ENCODE measurements at places on chromosomes 4 and X.

DNA sequence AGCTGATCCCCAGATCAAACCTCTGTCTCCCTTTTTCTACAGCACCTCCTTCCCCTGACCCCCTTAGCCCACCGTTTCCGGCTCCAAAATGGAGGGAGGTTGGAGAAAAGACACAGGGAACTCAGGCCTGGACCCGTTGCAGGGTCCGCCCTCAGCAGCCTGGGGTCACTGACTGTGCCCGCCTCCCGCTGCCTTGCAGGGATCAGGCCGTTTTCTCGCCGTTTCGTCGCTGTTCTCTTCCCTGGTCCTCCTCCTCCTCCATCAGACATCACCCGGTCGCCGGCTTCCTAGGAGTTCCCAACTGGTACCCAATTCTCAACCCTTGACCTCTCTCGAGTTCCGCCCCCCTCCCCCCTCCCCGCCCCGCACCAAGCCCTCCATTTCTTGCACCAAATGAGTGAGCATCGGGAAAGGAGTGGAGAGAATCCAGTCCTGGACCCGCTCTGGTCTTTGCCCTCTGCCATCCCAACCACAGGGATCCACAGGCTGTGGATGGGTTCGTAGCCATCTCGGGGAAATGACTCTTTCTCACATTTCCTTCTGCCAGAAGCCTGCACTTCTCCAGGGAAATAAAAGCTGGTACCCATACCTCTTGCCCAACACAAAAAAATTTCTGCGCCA is 493 bp downstream of the TCEAL5 start:
- DNase-seq = peak; percentile 28

GRCh38 chrX:19739683-19740082 is 147.7 kb downstream of the SH3KBP1 start:
- peak; percentile 66 for DNase-seq

GRCh38 chrX:56751071-56751470 is 22.0 kb downstream of the NBDY start:
- no peak for DNase-seq

DNA sequence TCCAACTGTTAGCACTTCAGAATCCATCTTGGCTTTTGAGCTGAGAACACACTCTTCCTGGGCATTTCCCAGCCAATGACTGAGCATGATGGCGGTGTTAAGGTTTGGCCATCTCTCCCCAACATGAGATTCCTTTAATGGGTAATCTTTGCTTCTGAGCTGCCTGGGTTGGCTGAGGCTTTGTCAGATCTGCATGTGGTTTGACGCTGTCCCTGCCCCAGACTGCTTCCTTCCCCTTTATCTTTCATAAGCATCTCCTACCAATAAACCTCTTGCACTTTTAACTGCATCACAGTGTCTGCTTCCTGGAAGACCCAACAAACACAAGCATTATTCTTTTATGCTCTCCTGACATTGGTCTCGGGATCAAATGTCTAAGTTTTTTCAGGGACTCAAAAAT is 31.5 kb upstream of the DIPK2B start:
- no peak for DNase-seq

- no peak for DNase-seq
Measured at GRCh38 chr4:146840731-146841130, 104.9 kb downstream of the TTC29 start.

DNA sequence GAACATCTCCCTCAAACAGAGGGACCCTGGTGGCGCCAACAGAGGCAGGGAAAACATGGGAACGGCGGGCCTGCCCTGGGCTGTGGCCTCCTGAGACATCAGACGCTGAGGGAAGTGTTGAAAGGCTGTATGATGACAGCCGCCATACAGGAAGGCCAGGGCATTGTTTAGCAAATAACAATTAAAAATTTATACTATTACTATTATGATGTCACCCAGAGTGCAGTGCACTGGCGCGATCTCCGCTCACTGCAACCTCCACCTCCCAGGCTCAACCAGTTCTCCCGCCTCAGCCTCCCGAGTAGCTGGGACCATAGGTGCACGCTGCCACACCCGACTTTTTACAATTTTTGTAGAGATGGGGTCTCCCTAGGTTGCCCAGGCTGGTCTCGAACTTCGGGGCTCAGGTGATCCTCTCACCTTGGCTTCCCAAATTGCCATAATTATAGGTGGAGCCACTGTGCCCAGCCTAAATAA is 54.6 kb downstream of the CPZ start:
- no peak for DNase-seq

- no peak for DNase-seq
Measured at GRCh38 chr4:158750379-158750778, 18.4 kb upstream of the FNIP2 start.

DNA sequence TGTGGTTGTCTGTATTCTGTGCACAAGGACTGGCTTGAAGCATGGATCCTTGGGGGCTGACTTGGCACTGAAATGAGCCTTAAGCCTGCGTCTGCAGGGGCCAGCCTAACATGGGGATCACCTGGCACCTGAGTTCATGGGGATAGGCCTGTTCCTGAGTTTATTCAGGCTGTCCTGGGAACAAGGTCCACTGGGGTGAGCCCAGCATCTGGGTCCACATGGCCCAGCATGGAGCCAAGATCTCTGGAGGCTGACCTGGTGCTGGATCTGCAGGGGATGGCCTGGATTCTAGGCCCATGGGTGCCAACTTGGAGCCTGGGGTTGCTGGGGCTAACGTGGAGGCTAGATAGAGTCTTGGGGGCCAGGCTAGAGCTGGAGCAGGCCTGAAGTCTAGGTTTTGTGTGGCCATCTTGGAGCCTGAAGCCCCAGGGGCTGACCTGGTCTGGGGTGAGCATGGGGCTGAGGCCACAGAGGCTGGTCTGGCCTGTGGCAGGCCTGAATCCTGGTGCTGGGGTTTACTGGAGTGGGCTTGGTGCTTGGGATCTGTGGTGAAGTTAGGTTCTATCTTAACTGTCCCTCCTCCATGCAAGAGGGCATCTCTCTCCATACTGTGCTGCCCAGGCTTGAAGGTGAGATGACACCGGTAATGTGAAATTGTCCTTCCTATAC is 652 bp upstream of the KLKB1 start:
- DNase-seq = no peak

GRCh38 chr4:31445526-31445925 is 725.4 kb downstream of the PCDH7 start:
- DNase-seq = no peak

DNA sequence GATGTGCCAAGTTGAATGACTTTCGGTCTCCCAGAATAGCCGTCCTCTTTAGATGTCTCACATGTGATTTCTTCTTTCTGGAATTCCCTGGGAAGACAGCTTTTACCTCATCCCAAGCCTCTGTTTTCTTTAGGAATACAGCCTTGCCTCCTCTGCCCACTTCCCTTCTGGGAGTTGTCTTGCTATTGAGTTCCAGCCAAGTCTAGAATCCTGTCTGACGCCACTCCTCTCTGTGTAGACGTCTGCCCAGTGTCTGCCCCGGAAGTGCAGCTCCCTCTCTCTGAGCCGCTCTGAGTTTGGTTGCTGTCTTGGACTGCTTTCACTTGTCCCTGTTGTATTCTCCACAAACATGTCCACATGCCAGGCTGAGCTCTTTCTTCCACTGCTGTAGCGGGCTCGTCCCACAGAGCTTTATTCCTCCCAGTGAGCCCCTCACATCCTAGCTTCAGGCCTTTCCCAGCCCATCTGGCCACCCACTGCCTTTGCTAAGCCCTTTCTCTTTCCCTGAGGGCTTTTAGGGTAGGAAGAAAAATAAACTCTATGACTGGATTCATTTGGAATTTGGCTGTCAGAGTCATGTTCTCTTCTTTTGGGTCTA is 9.0 kb upstream of the IGFBP7 start:
- no peak for DNase-seq

- DNase-seq = no peak
Measured at GRCh38 chrX:28584025-28584424, 3.2 kb upstream of the IL1RAPL1 start.

DNA sequence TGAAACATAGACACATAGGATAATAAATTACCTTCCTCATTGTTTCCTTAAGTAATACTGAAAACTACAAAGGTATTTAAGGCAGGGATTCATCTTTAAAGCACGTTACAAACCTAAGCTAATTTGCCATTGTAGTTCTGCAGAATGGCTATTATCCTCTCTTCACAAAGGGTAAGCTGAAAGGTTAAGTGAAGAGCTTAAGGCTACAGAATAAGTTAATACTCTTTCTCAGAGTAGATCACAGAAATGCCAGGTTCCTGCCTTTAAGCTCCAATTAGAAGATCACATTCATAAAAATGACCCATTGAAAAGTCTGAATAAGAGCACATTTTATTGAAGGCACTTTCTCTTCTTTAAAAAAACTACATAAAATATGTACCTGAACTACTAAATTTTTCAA is 42.1 kb upstream of the PRDM5 start:
- DNase-seq = no peak

DNA sequence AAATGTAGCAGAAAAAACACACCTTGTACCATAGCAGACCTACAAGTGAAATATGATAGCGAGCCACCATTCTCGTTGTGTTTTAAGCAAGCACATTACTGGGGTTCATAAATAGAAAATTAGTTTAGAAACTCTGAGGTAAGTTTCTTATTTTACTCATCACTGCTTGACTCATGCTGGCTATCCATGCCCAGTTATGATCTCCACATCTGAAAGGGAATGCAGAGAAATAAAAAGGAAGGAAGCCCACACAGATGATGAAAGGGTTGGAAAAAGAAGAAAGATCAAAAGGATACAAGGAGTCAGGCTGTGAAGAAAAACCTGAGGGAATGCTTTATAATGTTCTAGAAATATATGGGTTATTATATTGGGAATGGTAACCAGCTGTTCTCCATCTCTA is 54.5 kb downstream of the CAMK2D start:
- no peak for DNase-seq

- DNase-seq = no peak
Measured at GRCh38 chrX:139530550-139530949, at the start of gene F9. F9 (plus strand) TSS chrX:139530739; CDS start chrX:139530765, 26 bp downstream.

DNA sequence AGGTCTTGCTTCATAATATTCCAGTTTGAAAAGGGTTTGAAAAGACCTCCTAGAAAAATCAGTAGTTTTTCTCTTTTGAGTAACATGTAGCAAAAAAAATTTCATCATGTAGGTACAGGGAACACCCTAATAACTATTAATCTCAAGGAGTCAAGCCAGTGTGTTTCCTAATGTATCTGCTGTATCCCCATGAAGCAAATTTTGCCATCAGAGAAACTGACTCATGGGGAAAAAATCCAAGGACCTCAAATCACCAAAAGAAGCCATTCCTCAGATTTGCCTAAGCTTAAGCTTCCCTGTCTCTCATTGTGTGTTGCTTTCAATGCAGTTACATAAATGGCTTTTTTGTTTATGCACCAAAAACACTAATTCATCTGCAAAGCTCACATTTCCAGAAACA is 29.7 kb downstream of the F9 start:
- no peak for DNase-seq

DNA sequence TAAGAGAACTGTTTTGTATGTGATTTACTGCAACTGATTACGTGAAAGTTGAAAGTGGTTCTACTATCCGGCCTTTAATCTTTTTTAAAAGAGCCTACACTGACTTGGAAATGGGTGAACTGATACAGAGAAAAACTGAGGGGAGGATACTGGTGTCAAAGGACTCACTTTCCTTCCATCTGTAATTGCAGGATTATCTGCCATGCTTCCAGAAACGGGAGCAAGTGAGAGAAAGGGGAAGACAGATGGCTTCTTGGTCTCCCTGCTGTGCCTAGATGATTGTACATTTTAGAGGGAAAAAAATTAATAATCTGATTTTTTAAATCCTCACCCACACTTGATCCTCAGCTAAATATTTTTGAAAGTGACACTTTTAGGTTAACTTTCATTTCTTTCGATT is 88.3 kb upstream of the GRID2 start:
- DNase-seq = no peak

DNA sequence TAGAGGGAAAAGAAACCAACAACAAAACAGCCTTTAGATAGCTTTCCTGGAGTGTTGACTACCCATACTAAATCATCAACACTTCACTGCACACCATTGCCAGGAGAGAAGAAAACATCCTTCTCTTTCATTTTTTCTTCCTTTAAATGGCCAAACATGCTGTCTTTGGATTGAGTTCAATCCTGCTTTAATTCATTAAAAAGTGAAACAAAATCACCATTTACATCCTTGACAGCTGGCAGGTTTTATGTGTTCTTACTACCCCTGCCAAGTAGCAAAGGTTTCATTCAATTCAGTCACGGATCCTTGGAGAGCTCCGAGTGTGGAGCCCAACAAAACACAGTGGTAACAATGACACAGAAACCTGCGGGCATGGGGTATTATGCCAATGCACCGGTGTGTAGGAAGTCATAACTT is 568.3 kb downstream of the ANKRD50 start:
- no peak for DNase-seq

DNA sequence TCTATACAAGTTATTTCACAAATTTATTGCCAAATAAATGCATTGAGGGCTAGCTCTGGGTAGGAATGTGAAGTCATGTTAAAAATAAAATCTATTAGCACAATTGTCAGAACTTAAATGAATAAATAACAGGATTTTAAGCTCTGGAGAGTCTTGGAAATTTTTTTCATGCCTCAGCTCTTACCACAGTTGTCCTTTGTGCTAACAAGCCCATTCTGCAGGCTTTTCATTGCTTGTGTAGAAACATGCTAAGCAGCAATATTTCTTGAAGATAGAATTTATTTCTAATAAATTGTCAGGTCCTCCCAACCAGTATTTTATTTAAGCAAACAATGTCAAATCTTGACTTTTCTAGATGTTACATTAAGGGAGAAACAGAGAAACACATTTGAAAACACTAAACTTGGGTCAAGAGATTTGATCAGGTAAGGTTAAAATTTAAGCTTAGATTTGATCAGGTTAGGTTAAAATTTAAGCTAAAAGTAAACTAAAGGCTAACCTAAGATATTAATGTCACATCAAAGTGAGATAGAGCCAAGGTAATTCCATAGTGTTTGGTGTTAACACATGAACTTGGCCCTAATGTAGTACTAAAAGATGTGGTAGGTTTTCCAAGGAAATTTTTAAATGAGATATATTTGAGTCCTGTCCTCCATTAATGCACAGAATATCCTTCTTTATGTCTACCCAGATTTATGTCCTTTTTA is 179.1 kb upstream of the IL1RAPL1 start:
- no peak for DNase-seq

DNA sequence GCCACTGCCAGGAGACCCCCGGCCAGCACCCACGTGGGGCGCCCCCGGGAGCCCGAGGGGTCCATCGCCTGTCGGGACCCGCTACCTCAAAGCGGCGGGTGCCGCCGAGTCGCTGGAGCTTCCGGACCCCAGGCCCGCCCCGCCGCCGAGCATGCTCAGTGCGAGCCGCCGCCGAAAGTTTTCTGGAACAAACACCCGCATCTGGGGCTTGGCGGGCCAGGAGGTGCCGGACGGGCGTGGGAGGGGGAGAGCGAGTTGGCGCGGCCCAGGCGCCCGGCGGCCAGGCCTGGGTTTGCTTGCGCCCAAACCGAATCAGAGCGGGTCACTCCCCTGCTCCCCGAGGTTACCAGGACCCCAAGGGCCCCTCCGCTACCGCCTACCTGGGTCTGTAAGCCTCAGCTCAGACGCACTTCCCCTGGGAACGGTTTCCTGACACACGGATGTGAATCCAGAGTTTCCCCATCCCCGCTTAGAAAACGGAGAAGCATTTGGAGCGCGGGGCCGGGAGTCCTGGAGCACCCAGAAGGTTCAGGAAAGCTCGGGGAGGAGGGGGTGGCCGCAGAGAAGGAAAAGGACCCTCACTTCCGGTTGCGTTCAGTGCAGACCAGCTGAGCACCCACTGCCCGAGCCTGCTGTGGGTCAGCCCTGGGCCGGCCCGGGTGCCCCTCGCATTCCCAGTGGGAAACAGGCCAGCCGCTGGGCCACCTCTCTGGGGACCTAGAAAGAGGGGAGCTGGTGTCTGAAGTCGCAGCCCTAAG is at the start of gene EVC2:
EVC2 (minus strand) TSS at position 111 of the 758 bp plus-strand sequence; CDS start at position 65, 46 bp downstream.
- peak; percentile 65 for DNase-seq

- no peak for DNase-seq
Measured at GRCh38 chrX:148229801-148230303, 248.7 kb downstream of the FMR1NB start.

All from glutamatergic neuron (in vitro differentiated cells).